ENCODE measurements at places on chromosomes 6 and 20.

DNA sequence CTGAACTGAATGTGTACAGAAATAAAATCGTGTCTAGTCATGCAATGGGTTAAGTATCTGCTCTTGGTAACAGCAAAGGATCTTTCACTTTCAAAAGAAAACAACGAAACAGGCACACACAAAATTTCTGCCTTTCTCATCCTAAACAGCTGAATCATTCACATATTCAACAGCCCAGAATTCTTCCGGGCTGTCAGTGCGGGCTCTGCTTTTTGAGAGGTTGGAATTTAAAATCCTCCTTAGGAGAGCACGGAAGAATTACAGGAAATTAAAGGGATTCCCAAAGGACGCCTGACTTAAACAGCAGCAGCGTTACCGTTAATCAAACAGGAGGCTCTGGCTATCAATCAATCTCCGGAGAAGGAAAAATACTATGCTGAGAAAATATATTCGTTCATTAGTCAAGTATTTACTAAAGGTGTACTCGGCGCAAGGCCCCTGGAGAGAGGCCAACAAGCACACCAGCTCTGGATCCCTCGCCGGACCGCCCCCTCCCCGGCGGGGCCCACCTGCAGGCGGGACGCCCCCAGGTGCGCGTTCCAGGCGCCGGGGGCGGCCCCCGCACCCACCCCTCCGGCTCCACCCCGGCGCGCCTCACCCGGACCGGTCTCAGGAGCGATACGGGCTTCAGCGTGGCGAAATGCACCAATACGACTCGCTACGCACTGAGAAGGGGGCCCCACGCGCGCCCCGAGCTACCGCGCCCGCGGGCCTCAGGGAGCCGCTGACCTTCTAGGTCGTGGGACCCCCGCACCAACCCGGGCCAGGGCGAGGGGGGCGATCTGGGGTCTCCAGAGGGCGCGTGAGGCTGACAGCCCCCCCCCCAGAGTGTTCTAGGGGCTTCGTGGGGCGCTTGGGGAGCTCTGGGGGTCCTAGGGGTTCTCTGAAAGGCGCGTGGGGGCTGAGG is 1.0 kb downstream of the NAPB start:
- no peak for DNase-seq

DNA sequence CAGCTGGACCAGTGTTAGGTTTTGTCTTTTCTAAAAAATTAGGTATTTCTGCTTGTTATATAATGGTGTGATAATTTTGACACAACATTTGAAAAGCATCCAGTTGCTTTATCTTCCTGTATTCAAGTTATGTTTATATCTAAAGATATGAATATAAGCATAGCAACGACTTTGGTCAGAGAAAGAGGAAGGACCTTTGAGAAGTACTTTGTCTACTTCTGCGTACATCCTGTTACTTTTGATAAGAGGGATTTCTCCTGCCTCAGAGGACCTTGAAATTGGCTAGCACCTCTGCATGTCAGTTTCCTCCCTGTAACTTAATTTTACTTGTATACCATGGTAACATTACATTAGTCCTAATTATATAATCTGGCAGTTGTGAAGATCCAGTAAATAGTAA is 24.8 kb downstream of the PHF20 start:
- DNase-seq: no peak

DNA sequence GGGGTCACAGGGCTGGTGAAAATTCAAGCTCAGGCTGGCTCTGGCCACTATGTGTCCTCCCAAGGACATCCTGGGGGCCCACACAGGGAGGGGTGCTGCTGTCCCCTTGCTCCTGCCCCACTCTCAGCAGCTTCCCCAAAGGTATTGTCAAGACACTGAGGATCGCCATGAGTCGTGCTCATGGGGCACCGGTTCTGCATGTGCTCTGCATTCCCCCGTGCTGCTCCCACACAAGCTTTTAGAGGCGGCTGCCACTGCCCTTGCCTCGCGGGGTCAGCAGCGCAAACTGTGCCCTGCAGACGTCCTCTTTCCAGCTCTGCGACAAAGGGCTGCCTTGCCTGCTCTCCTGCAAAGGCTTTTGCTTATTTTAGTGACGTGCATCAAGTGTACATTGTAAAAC is 179.8 kb downstream of the ERMARD start:
- DNase-seq: no peak

DNA sequence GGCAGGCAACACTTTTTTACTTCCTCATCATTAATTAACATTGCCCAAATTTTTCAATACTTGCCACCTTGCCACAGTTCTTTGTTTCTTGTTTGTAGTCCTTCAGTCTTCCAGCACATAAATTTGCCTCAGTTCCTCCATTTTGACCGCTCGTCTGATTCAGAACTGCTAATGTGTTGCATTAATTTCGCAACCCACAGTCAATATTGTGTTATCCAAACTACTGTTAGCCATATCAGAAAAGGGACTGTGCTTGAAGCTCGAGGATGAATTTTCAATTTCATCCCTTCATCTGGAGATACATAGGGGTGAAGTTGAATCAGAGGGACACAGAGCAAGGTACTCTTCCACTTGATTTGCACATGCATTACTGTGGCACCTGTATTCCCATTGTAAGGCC is 421.5 kb downstream of the CDKAL1 start:
- DNase-seq: no peak

DNA sequence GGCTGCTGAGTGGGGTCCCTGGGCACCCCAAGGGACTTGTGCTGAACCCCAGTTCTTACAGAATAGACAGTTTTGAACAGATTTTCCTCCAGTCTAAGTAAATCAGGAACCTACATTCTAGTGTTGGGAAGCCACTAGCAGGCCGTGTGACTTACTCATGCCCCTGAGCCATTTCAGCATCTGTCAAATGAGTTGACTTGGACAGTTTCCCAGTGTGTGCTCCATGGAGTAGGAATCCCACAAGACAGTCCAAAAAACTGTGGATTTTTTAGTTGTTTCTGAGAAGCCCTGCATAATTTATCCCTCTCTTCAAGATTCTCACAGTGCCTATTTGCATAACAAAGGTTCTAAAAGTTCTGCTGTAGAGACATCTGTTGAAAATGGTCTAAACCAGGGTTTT is 2.1 kb downstream of the GABRR2 start:
- no peak for DNase-seq

DNA sequence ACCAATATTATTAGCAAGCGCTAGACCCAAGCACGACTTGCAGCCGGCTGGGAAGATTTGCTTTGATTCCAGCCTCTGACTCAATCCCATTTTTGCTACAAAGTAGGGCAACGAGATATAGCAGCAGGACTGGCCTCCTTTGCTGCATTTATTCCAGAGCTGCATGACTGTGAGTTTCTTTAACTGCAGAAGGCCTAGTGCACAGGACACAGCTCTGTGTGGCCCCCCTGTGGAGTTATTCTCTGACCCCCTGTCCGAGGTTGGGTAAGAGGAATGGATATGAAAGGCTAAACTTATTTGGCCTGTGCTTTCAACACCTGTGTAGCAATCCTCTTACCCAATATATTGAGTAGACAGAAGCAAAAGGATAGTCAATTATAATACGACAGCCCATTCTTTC is 133.3 kb upstream of the SPTLC3 start:
- DNase-seq: no peak

DNA sequence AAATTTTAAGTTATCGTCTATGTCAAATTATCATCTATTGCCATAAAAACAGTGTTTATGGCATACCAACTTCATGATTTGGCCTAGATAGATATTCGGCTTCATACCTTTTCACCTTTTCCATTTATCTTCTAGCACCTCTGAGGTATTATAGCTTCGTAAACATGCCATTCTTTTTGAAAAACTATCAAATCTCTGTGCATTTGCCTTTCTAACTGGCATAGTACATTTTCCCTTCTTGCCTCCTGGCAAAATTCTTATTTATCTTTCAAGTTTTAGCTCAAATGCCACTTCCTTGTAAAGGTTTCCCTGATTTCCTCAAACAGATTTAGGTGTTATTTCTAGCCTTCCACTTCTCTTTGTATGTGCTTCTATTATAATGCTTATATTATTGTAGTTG is 7.0 kb upstream of the REV3L start:
- DNase-seq: no peak

- no peak for DNase-seq
Measured at GRCh38 chr6:42735976-42736375, 9.9 kb downstream of the TBCC start.

- DNase-seq: no peak
Measured at GRCh38 chr6:95519228-95520037, 57.9 kb upstream of the MANEA start.

DNA sequence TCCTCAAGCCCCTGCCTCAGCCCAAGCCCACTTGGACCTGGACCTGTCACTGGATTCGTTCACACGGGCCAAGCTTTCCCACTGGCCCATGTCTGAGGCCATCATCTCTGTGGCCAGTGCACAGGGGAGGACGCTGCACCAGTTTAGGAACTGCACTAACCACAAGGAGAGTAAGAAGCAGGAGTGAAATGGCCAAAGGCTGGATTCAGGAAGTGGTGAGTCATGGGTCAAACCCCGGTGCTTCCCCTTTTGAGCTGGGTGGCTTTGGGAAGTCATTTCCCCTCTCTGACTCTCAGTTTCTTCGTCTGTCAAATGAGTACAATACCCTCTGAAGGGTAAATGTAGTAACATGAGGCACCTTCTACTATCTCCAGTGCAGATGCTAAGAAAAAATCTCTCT is 87.9 kb downstream of the CD40 start:
- DNase-seq: no peak

GRCh38 chr20:42024653-42025052 is 406.5 kb upstream of the CHD6 start:
- DNase-seq: no peak

All from stimulated activated CD8-positive, alpha-beta memory T cell treated with anti-CD3 and anti-CD28 coated beads, Interleukin-7, amount 100 ng/mL, for 48 hours (primary cell).